CD4-positive, alpha-beta T cell treated with Interleukin-2 at 100 ng/mL for 4 hours (primary cell): ENCODE measurements at places on chromosomes 12 and 14.

DNA sequence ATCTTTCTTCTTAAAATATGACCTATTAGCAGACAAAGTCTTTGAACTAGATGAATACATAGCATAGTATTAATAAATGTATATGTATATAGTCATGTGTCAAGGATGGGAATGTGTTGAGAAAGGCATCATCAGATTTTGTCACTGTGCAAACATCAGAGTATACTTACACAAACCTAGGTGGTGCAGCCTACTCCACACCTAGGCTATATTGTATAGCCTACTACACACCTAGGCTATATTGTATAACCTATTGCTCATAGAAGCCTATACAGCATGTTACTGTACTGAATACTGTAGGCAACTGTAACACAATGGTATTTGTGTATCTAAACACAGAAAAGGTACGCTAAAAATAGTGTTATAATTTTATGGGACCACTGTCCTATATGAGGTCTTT is 47.6 kb downstream of the PTPN21 start:
- no peak for DNase-seq

DNA sequence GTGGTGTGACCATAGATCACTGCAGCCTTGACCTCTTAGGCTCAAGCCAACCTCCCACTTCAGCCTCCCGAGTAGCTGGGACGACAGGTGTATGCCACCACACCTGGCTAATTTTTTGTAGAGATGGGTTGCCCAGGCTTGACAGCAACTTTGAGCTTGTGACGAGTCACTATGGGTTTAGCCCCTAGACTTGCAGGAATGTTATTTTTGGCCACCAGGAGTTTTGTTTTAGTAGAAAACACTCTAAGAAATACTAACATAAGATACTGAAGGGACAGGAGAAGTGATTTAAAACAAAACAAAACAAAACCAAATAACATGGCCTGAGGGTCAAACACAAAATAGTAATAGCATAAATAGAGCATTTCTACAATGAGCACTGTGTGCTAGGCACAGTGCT is 26.4 kb downstream of the SETD3 start:
- DNase-seq, result no peak

- no peak for DNase-seq
Observed at GRCh38 chr12:40215982-40216381, 8.8 kb upstream of the LRRK2 start.

- no peak for DNase-seq
Observed at GRCh38 chr12:48973941-48974673, 2.6 kb upstream of the WNT10B start.

- DNase-seq, result no peak
Observed at GRCh38 chr14:37968664-37969240, 239.0 kb upstream of the SSTR1 start.

DNA sequence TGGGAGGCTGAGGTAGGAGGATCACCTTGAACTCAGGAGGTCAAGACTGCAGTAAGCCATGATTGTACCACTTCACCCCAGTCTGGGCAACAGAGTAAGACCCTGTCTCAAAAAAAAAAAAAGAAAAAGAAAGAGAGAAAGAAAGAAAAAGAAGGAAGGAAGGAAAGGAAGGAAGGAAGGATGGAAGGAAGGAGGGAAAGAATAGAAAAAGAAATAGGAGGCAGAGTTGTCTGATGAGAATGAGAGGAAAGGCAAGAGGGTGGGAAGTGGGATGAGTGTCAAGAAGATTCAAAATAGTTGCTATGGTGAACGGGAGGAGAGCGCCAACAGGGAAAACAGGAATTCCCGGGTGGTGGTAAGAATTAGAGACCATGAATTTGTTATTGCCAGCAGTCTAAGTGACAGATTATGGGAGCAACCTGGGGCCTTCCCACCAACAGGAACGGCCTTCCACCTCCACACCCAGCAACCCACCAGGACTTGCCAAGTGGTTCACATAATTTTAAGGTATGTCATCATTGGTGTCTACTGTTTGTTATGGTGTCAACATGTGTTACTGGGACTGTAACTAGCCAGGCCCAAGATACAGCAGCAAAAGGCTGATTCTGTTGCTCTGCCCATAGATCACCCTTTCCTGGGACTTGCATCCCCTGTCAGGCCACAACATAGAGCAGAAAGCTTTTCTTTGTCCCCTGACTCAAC is 36.1 kb upstream of the C12orf76 start:
- no peak for DNase-seq

GRCh38 chr12:50151047-50151687 is 16.0 kb downstream of the CERS5 start:
- no peak for DNase-seq

DNA sequence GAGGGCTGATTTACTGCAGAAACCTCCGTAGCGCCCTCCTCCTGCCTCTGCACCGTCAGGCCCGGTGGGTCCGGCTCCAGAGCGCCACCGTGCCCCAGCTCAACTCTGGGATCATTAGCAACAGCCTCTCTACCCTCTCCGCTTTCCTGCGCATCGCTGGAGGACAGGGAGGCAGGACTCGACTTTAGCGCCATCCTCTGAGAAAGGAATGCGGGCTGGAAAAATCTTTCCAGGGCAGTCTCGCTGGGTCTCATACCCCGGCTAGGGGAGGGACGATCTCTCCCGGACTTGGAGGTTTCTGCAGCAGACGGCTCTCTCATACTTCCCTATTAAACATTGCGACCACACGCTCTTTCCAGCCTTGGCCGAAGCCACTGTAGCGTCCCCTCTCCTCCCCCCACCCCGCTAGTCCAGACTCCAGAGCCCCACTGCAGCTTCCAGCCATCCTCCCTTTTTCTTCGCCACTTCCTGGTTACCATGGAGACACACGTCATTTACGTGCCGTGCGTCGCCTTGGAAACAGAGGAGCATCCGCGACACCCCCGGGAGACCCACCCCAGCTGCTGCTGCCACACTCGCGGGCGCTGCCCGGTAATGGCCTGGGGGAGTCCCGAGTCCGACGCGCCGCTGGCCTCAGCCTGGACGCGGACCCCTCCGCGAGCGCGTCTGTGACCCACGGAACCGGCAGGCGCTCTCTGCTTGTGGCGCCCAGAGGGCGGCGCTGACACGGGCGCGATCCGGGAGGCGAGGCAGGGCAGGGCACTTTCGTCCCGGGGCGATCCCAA is at the start of gene CCDC184:
Gene CCDC184, plus strand, starts transcription at position 554 of the 785 bp plus-strand sequence. CDS start 479 bp downstream, outside the sequence.
- DNase-seq, result peak; percentile 82
